Frontal cortex (tissue), 4 donors: ENCODE measurements at places on chromosomes 11 and 22.

DNA sequence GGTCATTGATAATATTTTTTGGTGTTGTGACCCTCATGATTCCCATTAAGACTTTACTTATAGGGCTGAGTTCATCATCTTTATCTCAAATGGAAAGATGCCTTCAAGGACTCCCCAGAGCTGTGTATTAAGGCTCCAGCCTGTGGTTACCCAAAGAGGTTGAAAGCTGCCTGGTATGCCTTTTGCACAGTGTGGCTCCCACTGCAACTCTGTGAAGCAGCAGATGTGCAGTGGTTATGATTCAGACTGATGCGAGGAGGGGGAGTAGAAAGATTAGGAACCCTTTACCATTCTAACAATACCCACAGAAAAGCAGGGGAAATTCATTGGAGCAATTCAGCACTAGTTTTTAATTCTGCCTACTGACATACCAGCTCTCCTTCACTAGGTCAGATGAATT lies 560.0 kb downstream of the INSC start:
- no peak for DNase-seq

GRCh38 chr22:46043816-46044620 lies 67.1 kb upstream of the WNT7B start:
- no peak for DNase-seq

DNA sequence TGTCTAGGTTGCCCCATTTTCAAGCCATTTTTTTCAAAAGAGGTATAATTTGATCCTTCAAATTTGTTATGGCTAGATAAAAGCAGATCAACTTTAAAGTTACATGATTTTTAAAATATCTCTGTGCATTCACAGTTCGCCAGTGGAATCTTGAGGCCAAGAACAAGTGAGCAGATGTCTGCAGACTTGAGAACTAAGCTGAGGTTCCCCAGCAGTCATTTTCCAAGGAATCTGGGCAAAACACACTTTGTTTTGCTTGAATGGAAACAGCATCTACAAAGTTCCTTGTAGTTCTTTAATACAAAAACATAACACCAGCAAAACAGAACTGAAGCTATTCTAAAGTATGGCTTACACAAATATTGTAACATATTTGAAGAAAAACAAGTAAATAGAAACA lies 7.7 kb downstream of the MPPED2 start:
- no peak for DNase-seq

GRCh38 chr11:66915866-66916265 lies 42.3 kb downstream of the PC start:
- no peak for DNase-seq

- no peak for DNase-seq
Observed at GRCh38 chr11:47329431-47329986, 23.0 kb downstream of the MYBPC3 start.

DNA sequence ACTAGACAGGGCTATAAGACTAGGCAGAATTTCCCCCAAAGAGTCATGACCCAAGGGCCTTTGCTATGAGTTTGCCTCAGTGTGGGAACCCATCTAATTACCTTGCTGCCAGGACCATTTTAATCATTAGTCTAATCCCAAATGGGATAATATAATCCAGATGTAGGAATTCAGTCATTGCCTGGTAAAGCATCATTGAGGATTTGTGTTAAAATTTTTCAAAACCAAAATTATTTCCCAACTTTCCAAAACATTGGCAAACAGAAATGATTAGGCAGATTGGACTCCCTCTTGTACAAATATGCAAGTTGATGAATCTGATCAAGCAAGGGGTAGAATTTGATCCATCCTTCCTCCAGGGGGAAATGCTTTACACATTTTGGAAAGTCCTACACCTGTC lies 16.2 kb upstream of the MMP13 start:
- DNase-seq: no peak

DNA sequence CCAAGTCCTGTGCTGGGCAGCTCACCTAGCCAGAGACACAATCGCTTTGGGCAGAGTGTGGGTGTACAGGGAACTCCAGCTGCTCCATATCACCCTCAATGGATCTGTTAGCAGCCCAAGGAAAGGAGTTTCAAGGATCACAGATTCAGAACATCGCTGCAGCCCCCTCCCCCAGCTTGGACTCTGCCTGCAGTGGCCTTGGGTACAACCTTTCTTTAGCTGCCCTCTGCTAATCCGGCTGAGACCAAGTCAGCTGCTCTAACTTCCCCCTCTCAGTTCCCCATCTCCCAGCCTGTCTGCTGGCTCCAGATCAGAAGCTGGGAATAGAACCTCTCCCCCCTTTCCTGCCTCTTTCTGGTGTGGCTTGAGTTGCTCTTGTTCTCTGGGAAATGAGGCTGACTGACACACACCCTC lies 1.3 kb downstream of the TMEM86A start:
- DNase-seq: no peak

DNA sequence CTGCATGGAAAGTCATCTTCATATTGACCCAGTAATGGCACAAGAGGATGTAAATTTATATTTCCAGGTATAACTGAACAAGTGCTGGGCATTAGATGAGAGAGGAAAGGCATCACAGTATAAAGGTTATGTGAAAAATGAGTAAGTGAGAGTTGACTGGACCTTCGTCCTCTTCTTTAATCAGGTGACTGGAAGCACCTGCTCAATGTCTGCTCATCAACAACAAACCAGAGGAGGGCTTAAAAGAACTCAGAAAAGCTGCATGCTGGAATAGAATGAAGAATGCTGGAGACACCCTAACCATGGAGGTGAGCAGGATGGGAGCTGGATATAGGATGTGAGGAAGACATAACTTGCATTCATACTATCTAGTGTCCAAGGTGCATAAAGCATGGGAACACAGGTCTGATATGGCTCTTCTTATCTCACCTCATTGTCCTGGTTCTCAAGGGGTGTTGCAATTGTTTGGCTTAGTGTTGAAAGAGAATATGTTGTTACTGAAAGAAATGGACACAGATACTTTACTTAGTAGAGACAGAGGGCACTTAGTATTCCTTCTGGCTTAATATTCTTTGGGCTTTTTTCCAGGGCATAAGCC lies 7.3 kb upstream of the SLC22A9 start:
- no peak for DNase-seq

GRCh38 chr22:44603767-44604166 lies 98.2 kb upstream of the PRR5 start:
- DNase-seq: no peak

GRCh38 chr11:18455686-18456372 lies at the start of gene LDHAL6A:
Gene LDHAL6A, plus strand, starts transcription at chr11:18455856. Its CDS starts 825 bp downstream, at chr11:18456681.
- DNase-seq: no peak

DNA sequence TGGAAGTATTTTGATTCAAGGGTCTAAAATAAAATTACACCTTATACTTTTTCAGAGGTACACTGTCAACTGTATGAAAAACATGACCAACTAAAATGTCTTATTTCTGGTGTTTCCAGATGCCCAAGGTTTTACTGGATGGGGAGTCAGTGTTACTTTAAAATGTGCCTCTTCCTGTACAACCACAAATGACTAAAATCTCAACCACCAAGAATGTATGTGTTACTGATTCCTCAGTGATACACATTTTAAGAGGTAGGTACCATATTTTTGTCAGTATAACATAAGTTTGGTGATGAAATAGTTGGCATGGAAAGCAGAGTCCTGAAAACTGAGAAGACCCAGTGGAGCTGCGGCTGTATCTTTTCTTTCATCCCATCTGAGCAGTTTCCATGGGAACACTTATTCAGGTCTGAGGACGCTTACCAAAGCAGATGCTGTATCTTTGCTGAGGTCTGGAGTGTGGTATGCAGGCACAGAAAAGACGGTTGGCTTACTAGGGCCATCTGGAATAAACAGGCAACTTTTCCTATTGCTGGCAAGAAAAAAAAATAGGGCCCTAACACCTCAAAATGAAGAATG lies 21.2 kb upstream of the TP53AIP1 start:
- DNase-seq: no peak

- no peak for DNase-seq
Observed at GRCh38 chr22:21443735-21444421, 23.3 kb upstream of the TMEM191C start.

DNA sequence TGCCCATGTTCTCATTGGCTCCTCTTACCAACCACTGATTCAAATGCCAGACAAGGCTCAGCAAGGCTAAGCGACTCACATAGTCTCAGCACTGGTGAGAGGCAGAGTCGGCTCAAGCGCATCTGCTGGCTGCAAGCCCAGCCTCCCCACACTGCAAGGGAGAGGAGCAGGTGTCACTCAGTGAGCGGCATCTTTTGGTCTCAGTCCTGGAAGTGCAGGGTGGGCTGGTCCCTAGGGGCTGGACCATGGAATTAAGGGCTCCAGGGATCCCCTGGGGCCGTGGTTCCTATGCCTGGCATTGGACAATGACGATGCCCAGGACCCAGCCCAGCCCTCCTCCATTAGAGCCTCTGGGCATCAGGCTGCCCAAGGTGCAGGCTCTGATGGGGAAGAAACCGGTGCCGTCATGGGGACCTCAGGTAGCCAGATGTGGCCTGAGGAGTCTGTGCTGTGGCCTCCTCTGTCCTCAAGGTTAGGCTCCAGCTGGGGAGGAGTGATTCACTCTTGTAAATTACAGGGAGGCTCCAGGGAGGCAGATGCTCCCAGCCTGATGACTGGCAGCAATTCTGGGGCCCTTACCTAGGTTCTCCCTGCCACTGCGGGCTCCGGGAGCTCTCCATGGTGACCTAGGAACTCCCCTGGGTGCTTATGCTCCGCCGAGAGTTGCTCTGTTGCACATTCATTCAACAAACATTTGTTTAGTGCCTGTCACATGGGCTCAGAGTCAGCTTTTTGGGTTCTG lies 28.0 kb downstream of the FADS2 start:
- DNase-seq: no peak

DNA sequence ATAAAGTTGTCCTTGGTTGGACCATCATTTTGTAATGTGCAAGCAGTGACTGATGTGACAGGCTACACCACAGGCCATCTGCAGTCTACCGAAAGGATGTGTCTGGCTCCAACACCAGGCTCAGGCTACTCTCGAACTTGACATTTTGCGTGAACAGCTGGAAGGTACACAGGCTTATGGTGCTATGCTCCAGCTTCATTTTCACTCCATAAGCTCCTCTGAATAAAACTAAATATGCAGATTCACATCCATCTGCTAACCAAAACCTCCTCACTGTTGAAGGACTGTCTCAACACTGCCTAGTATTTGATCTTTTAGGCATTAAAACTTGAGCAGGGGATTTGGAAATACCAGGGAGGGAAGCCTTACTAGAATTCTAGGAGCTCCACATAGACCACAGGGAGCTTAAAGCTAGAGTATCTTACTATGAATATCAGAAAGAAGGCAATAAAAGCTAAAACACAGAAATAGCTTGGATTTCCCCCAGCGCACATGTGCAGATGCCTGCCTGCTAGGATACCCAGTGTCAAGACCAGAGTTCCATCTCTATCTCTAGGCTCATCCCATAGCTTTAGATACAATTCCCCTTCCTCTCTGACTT lies 383.9 kb upstream of the FAT3 start:
- DNase-seq: no peak

DNA sequence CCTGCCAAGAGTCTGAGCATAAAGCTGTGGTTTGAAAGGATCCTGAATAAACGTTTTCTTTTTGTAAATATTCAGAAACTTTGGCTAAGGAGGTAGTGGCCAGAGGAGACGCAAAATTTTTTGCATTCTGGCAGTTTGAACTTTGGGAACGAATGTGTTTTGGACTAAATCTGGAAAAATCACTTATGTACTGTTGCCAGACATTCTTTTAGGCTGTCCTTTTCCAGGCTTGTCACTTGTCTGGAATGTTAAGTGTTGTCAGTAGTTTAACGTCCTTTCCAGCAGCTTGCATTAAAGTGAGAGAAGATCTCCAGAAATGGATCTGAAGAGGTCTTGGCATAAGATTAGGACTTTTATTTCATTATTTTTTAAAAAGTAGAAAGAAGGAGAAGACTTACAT lies 18.5 kb downstream of the SPECC1L start:
- DNase-seq: no peak

- DNase-seq: no peak
Observed at GRCh38 chr22:49976439-49977175, 16.0 kb downstream of the PIM3 start.

GRCh38 chr11:112408517-112408916 lies 147.9 kb upstream of the PLET1 start:
- DNase-seq: no peak

- no peak for DNase-seq
Observed at GRCh38 chr11:95999711-96000406, 76.0 kb upstream of the MTMR2 start.

DNA sequence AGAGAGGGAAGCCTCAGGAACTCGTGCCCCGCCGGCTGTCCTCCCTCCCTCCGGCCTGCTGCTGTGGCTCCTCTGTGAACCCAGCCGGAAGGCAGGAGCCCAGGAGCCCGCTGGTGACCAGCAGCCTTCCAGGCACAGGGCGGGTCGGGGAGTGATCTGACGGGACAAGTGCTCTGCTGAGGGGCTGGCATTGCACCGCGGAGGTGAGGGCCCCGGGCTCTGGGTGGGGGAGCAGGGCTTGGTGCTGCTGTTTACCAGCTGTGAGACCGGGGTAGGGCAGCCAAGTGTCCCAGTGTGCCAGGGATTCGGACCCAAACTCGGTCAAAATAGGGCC lies 53.3 kb downstream of the FLRT1 start:
- DNase-seq: no peak
